ENCODE measurements at places on chromosomes 13 and 19.
A peak's percentile ranks its signal among the peaks of the same experiment; 100 is the strongest.

- no peak for DNase-seq
Observed at GRCh38 chr13:24027494-24027893, 130.2 kb upstream of the C1QTNF9B start.

DNA sequence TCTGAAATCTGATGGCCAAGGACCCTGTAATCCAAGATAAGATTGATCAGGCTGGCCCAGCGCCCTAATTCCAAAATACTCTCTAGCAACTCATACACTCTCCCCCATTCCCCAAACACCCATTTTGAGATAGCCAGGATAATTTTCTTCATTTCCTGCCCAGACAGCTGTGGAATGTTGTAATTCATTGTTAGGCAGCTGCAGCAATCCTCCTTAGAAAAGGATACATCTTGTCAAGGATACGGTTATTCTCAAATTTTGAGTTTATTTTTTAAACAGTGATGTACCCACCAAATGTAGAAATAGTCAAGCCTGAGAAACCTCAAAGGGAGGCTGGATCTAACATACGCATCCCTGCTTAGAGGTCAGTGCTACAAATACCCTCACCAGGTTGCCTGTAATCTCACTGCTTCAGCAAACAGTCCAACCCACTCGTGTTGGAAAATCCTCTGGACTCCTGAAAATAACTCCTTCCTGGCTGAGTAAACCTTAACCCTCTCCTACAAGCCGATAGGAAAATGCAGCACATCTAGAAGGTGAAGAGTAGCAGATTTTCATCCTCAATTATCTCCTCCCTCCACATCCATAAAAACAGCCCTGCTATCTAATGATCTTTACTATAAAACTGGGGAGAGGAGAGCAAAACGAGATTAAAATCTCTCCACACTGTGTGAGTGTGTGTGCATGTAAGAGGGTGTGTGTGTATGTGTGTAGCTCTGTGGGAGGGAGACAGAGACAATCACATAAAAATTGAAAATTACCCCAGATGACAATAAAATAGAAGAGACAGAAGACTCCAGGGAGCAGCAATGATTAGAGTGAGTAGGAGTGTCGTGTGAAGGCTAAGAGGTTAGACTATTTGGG lies 683.1 kb downstream of the DIAPH3 start:
- no peak for DNase-seq

GRCh38 chr13:103156346-103156998 lies 90.3 kb upstream of the SLC10A2 start:
- DNase-seq, result no peak

GRCh38 chr13:35566340-35566739 lies 89.9 kb upstream of the MAB21L1 start:
- no peak for DNase-seq

- no peak for DNase-seq
Observed at GRCh38 chr13:73106513-73107178, 47.8 kb downstream of the KLF5 start.

DNA sequence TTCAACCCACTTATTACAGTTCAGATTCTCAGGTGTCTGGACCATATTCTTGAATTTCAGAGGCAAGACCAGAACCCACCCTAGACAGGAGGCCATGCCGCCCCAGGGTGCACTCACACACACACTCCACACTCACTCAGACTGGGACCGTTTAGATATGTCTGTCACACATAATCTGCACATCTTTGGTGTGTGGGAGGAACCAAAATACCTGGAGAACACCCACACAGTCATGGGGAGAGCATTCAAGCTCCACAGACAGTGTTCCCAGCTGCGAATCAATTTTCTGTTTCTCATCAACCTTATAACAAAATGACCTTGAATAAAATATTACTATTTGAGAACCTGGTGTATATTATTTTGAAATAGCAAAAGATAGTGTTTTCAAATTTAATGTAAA lies 2353.0 kb downstream of the PCDH9 start:
- DNase-seq, result no peak

- DNase-seq, result peak; percentile 97
Observed at GRCh38 chr19:8569066-8569771, 8.0 kb downstream of the MYO1F start.

DNA sequence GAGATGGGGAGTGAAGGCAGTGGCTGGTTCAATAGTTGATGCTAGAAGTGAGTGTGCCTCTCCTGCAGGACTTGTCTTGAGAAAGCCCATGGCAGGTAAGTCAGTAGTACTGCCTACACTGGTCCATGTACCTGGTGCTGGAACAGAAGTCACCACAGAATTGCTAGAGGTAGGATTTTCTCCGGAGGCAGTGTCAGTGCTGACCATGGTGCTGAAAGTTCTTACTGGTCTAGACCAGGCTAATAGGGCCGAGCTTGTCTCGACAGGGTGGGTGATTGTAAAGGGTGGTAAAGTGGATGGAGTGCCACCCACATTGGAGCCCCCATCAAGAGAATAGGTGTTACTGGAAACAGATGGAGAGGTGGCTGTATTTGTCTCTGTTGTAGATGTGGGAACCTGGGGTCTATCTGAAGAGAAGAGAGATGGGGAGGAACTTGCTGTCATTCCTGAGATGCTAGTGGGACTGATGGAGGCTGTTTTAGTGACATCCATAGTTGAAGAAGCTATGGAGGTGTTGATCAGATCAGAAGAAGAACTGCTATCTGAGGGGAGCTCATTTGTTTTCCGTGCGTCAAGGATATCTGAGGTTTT lies 36.6 kb downstream of the MUC16 start:
- no peak for DNase-seq

DNA sequence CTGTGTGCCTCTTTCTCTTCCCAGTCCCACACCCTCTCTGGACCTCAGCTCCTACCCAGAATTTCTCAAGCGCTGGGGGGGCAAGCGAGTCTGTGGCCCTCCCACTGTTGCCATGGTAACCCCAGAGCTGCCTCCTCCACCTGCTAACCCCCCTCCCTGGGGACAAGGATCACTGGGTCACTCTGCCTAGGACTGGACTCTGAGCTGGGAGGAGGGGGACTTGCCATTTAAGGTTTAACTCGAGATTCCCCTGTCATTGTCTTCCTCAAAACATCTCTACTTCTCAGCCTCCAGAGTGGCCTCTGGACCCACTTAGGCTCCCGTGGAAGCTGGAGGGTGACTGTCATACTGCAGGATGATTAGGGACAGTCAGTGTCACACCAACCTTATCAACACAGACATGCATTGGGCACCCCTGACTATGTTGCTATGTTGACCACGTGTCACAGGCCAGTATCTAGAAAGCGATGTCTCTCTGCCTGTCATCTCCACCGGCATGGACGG lies 2.2 kb downstream of the PALM3 start:
- no peak for DNase-seq

- no peak for DNase-seq
Observed at GRCh38 chr13:59337070-59337469, 826.7 kb downstream of the DIAPH3 start.

DNA sequence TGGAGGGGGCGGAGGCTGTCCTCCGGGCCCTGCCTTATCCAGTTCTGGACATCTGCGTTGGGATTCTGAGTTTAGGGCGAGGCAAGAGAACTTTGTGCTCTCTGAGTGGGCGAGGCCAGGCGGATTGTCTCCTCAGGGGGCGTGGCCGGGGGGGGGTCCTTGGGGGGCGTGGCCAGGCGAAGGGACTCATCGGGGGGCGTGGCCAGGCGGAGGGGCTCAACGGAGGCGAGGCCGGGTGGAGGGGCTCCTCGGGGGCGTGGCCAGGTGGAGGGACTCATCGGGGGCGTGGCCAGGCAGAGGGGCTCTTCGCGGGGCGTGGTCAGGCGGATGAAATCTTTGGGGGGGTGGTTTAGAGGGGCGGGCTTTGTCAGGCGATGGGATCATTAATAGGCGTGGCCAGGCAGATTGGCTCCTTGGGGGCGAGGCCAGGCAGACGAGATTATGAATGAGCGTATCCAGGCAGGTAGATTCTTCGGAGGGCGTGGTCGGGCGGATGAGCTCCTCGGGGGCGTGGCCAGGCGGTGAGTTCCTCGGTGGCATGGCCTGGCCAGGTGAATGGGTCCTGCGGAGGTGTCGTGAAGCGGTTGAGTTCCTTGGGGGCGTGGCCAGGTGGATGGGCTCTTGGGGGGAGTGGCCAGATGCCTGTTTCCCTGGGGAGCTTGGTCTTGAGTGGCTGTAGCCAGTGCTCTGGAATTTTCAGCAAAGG lies 10.3 kb upstream of the CACNG7 start:
- no peak for DNase-seq

DNA sequence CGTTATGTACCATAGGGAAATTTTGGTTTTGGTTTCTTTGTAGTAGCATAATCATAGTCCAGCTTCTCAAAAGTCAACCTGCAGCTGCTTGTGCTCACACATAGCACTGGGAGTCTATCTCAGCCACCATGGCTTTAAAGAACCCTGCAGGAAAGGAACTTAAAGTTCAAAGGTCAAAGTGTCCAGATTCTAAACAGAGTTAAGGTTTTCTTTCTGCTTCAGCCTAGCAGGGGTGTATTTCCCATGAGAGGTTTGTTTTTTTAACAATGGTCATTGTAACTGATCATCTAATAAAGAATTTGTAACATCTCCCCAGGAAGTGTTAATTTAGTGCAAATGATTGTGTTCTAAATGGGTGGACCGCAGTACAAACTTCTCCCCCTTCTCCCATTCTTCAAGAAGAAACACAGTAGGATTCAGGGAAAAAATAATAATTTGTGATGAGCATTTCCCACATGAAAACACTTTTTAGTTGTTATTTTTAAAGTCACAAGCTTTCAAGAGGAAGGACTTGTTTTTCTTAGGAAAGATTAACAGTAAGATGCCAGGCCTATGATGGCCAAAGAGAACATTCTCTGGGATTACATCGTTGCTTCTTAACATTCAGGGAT lies 168.0 kb downstream of the EFNB2 start:
- DNase-seq, result no peak

DNA sequence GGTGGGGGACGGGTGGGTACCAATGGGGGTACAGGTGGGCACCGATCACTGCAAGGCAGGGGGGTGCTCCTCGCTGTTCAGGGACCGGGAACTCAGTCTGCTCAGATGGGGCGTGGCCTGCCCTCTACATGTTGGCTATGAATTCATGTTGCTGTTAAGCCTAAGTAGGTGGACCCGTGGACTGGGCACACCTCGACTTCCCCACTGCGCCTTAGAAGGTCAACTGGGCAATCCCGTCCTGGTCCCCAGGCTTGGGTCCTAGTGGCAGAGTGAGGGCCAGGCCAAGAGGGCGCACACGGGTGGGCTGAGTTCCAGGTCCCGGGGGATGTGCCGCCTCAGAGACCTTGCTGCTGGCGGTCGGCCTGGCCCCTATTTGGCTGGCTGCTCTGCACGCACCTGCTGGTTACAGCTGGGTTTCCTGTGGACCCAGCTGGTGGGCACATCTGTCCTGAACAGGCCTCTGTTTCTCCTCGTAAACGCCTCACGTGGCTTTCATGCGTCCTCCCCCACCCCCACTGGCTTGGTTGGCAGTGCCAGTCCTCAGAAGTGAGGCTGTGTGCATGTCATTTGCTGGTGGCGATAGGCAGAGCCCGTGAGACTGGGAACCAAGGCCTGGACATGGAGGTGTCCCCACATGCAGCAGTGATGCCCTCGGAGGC lies 13.5 kb upstream of the ZNF554 start:
- DNase-seq, result no peak

- DNase-seq, result no peak
Observed at GRCh38 chr19:51138549-51138979, 3.5 kb upstream of the SIGLEC7 start.

DNA sequence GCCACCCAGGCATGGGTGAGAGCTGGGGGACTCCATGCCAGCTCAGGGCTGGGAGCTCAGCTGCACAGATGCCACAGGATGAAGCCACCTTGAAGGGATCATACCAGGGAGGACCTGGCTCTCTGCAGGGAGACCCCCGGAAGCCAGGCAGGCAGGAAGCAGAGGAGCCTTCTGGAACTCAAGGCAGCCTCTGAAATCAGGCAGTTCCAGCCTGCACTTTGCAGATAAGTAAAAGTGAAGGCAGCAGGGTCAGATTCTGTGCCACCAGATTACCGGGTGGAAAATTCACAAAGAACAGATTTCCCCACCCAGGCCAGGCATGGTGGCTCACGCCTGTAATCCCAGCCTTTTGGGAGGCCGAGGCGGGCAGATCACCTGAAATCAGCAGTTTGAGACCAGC lies 2.5 kb downstream of the TMEM259 start:
- DNase-seq, result no peak

DNA sequence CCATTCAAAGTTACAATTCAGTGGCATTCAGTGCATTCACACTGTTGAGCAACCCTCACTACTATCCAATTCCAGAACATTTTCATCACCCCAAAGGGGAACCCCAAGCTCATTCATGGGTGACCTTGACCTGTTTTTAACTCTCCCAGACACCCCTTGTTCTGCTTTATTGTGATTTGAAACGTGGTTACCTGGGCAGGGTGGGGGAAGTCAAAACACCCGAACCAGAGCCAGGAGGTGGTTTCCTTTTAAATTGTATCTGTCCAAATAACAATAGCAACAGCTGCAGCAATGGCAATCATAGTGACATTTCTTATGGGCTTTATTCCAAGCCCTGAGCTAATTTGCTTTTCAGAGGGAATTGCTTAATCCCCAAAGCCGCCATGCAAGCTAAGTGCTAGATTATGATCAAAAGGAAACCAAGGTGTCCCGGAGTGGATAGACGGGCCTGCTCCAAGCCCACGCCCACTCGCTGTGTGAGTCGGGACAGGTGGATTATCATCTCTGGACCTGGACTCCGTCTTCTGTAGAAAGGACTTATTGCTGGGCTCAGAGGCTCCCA lies 6.1 kb downstream of the PTGIR start:
- no peak for DNase-seq

- DNase-seq, result no peak
Observed at GRCh38 chr13:98288211-98288610, 111.1 kb upstream of the RNF113B start.

- DNase-seq, result no peak
Observed at GRCh38 chr19:29524201-29524911, 1.4 kb upstream of the VSTM2B start.

- peak; percentile 58 for DNase-seq
Observed at GRCh38 chr19:34345947-34346351, 19.0 kb upstream of the GPI start.

DNA sequence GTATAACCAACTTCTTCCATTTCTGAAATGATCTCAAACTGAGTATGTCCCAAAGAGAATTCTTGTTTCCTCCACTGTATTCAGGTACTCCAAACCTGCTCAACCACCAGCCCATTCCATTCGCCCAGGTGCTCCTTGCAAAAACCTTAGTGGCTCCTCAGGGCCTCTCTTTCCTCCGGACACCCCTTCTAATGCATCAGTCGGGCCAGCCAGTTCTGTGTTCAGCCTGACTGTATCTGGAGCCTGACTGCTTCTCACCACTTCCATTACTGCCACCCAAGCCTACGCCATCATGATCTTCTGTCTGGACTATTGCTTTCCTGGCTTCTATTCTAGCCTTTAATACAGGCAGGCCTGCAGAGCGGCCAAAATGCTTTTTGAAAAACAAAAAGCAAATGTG lies 1.5 kb downstream of the PHF11 start:
- DNase-seq, result no peak

GRCh38 chr13:101155920-101156319 lies 260.4 kb downstream of the NALCN start:
- DNase-seq, result no peak

- no peak for DNase-seq
Observed at GRCh38 chr19:43499042-43499441, 5.5 kb downstream of the PHLDB3 start.

DNA sequence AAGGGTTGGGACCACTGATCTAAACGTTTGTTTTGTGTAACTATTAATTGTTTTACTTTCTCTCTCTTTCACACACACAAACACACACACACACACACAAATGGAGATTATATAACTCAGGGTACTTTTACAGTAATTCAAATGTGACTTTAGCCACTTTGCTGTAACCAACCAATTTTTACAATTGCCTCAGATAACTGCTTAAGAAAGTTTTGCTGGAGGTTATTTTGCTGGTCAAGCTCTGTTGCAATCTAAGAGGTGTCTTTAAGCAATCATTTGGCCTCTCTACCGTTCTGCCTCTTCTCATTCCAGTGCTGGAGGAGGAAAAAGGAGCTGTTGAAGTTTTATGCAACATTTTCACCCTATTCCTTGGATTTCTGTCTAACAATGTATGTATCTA lies 63.0 kb downstream of the TBC1D4 start:
- no peak for DNase-seq
